Fibroblast of the aortic adventitia (primary cell): ENCODE measurements at places on chromosomes 12 and 14. TPM values are rescaled to one million over a fixed set of nuclear protein-coding genes. Genes with fewer than 3 reads are reported as not detected.

The AQP6 gene
- total RNA-seq, result 0.09 TPM in 1 of 2 replicates, not detected in the other

The SPIC gene
- not detected in 2 replicates for total RNA-seq

The SMOC1 gene
- 0.25 and 1.1 TPM in 2 replicates for total RNA-seq

The PPP4R4 gene
- total RNA-seq, result 0.98 and 7.0 TPM in 2 replicates

The KLHL33 gene
- 0.18 and 0.65 TPM in 2 replicates for total RNA-seq

The PNP gene
- 14.7 and 39.2 TPM in 2 replicates for total RNA-seq
